ENCODE measurements at places on chromosomes 1 and 21.

DNA sequence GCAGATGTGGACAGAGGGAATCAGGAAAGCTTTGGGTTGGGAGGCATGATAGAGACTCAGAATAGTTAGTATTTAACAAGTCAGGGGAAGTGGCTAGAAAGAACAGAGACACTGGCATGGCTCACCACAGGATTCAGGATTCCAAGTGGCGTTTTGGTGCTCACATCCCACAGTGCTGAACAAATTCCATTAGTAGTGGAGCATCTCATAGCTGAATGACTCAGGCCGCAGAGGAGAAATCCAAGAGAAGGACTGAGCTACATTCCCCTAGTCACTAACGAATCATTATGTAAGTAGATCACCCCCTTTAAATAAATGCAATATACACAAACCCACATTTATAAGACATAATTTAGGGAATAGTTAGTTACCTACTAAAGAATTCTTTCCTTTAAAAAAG, 5.0 kb upstream of the KCNJ9 start:
- DNase-seq, result no peak

DNA sequence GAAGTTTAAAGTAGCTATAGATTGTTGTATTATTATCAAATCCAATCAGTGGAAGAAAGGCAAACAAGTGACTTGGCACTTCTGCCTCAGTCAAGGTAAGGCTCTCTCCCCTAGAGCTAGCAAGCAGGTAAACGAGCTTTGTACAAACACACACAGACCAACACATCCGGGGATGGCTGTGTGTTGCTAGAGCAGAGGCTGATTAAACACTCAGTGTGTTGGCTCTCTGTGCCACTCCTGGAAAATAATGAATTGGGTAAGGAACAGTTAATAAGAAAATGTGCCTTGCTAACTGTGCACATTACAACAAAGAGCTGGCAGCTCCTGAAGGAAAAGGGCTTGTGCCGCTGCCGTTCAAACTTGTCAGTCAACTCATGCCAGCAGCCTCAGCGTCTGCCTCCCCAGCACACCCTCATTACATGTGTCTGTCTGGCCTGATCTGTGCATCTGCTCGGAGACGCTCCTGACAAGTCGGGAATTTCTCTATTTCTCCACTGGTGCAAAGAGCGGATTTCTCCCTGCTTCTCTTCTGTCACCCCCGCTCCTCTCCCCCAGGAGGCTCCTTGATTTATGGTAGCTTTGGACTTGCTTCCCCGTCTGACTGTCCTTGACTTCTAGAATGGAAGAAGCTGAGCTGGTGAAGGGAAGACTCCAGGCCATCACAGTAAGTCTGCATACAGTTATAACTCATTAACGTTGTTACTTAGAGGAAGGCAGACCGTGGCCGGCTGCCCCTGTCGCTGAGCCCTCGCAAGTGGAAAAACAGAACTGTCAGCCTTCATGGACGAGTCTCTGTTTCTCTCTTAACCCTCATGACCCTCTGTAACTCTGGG, at the start of gene PALMD:
Gene PALMD, plus strand, starts transcription at position 415 of the 833 bp plus-strand sequence. Its CDS starts 205 bp downstream, at position 620.
- DNase-seq, result no peak

- DNase-seq, result no peak
Observed at GRCh38 chr1:62561306-62561705, 36.0 kb upstream of the ANGPTL3 start.

GRCh38 chr1:167773516-167773915, 51.7 kb downstream of the MPZL1 start:
- no peak for DNase-seq

DNA sequence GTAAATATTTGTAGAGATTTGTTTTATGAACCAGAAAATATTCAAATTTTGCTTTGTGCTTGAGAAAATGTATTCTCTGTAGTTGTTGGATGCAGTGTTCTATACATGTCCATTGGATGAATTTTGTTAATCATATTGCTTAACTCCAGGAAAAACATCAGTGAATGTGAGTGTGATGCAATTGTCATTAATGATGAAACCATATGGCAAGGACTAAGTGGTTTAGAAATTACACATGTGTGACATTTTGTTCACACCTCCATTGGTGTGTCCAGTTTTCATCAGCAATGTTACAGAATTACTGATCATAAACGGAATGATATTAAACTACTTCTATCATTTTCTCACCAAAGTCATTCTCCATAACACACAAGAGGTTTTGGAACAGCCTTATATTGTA, 151.8 kb upstream of the ST6GALNAC5 start:
- DNase-seq, result no peak

GRCh38 chr1:147541672-147542568, 619 bp downstream of the BCL9 start:
- no peak for DNase-seq

GRCh38 chr1:111967886-111968285, 21.6 kb downstream of the KCND3 start:
- no peak for DNase-seq

- no peak for DNase-seq
Observed at GRCh38 chr21:14245711-14246110, 29.8 kb downstream of the RBM11 start.

DNA sequence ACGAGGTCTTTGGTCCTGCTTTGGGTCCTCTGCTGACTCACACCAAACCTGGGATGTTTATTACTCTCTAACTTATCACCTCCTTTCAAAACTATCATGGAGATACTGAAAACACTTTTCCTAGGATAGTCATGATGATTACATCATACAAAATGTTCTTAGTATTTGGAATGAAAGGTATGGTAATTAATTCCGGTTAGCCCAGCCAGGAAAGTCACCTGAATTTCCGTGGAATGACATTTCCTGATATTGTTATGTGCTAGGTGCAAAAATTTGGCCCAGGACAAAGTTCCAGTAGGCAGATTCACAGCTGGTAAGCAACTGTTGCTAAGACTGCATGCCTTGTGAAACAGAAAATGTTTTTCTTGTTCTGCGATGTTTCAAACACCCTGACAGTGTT, 203.4 kb downstream of the ZNF648 start:
- DNase-seq, result no peak

- DNase-seq, result no peak
Observed at GRCh38 chr1:56837244-56837939, 17.2 kb upstream of the C8A start.

DNA sequence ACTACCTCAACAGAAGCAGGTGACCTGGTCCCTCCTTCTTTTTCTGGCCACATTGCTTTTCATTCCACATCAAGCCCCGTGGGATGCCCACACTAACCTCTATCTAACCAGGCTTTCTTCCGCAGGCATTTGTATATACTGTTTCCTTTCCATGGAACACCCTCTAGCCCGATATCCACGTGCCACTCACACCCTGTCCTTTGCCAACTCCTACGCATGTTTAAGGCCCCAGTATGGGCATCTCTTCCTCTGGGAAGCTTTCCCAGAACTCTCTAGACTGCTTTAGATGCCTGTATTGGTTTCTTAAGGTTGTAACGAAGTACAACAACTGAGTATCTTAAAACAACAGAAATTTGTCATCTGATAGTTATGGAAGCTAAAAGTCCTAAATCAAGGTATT, 121.0 kb downstream of the TNR start:
- DNase-seq, result no peak

All from NCI-H1930 (cell line).